ENCODE measurements at places on chromosomes 5 and 9.

DNA sequence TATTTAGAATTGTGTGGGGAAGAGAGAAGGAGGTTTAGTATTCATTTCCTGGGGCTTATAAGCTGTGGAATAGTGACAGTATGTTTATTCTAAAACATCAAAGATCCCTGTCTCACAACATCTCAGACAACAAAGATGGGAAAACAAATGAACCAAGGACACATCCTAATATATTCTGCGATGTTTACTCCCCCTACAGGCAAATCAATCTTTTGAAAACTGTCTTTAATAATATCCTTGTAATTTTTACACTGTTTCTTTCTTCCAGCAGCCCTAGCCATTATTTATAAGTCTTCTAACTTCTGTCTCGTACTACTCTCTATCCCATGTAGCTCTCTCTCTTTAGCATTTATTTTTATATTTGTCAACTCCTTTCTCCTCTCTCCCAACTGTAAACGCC, 33.5 kb upstream of the TMEM252 start:
- DNase-seq: peak; percentile 20

DNA sequence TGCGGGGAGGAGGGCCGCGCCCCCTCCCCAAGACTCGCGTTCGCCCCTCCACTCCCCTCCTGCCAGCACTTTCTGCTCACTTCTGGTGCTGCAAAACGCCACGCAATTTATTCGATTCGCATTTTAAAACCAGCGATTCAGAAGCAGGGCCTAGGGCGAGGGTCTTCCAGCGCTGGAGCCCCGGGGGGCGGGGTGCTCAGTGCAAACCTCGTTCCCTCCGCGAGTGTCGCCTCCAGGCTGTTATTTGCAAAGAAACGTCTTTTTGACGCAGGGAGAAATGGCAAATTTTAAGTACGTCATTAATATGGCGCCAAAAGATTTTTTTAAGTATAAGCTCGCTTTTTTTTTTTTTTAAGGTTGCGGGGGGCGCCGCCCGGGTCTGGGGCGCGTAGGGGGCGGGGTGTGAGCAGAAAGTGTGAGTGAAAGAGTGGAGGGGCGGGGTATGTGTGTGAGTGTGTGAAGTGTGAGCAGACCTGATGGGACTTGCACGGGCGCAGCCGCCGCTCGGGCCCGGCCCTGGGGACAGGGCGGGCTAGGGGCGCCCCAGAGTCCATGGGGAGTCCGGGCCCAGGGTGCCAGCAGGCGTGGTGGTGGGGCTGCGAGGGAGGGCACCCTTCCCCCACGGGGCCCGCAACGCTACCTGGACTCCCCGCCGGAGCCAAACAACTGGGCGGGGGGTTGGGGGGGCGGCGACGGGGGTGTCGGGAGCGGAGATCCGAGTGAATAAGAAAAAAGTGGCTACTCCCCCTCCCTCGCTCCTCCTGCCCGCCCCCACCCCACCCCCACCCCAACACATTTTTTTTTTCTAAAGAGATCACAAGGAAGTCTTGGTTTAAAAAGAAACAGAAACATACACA, at the start of gene JADE2:
JADE2 (plus strand) TSS at position 845 of the 857 bp plus-strand sequence. CDS start 10,188 bp downstream, outside the sequence.
- DNase-seq: peak; percentile 56

GRCh38 chr5:66958980-66959641, 237.5 kb downstream of the CD180 start:
- DNase-seq: peak; percentile 29

DNA sequence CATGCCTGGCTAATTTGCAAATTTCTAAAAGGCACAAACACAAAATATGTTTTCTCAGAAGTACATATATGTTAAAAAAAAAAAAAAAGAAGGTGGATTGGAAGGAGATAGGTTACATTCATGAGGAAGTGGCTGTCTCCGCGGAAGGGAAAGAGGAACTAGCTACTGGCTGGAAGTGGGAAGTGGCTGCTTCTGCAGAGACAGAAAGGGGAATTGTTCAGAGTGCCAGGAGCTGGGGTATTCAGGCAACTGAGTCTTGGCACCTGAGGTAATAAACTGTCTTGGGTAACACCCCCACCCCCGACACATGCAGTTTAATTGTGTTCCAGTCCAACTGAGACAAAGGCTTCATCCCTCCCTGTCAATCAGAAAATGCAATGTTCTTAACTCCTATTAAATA, 45.6 kb downstream of the S1PR3 start:
- no peak for DNase-seq

DNA sequence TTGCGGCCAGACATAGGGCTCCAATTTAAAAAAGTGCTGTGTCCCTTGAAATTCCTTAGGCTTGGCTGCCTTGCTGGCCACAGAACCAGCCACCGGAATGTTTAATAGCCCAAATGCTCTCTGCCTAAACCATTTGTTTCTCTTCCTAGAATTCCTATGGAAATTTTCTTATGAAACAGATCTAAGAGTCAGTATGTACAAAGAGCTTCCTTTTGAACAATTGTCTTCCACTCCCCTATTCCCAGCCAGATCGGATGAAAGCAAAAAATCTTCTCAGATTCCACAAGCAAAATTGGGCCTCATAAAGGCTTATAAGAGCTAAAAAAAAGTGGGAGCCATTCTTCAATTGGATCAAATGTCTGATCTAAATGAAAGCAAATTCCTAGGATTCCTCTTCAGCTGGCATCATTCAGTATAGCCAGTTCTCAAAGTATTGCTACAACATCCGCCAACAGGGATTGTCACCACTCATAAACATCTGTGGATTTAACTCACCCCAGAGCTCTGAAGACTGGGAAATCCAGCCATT, 104.3 kb downstream of the CEMIP2 start:
- DNase-seq: no peak

DNA sequence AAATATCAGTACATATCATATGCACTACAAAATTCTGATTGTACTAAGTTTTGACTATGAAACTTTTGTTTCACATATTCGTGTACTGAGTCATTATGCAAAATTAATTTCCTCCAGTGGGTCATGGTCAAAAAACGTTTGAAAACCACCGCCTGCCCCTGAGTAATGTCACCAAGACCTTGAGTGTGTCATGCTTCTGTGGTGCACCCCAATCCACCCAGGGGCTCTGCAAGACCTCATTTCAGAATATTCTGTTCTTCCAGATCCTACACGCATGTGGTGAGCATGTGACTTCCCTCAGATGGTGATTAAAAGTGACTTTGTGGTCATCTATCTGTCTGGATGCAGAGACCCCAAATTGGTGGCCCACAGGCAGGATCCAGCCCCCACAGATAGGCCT, 31.0 kb downstream of the ABLIM3 start:
- DNase-seq: no peak

GRCh38 chr9:123150708-123151503, 117.4 kb downstream of the GPR21 start:
- DNase-seq: no peak

DNA sequence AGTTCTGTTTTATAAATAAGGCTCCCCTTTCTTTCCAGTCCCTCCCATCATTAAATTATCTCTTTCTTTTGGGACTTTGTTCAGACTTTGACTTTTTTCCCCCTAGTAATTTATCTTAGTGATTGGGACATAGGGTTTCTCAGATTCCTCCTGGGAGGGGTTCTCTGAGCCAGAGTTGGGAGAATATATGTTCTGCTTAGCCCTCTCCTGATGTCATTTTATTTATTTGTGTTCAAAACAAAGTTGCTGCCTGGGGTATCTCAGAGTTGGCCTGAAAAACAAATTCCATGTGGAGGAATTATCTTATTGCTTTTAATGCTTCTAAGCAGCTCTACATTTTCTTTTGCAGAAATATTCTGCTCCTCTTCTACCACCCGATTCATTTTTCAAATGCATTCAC, 211.0 kb downstream of the PCSK5 start:
- no peak for DNase-seq

- peak; percentile 72 for DNase-seq
These were observed 27.8 kb upstream of the GRPEL2 start for GRCh38 chr5:149317281-149318048.

- peak; percentile 71 for DNase-seq
These were observed 1188.1 kb downstream of the DTWD2 start for GRCh38 chr5:117800261-117800660.

DNA sequence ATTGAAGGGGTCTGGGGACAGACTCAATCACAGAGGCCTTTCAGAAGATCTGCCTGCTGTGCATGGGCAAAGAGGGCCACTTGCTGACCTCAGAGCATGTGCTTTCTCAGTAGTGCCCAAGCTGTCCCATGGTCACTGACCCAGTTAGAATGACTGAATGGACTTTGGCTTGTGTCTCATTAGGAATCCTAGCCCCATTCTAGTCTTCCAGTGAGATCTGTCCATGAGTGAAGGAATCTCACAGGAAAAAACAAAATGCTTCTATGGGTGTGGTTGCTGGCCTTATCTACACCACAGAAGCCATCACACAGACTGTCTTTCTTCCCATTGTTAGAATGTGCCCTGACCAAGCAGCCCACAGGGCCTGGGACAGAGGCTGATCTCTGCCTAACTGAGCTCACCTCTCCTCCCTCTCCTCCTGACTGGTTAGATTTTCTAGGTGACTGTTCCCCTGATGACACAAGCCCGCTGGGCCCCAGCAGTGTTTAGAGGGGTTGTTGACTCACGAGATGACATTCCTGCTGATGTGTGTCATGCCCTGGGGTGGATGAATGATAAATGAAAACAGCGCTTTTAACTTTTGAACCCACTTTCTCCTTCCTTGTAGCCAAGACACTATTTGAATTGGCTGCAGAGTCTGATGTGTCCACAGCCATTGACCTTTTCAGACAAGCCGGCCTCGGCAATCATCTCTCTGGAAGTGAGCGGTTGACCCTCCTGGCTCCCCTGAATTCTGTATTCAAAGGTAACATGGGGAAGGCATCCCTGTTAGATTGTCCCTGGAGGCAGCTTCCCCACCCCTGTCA, 24.8 kb downstream of the TGFBI start:
- DNase-seq: no peak

DNA sequence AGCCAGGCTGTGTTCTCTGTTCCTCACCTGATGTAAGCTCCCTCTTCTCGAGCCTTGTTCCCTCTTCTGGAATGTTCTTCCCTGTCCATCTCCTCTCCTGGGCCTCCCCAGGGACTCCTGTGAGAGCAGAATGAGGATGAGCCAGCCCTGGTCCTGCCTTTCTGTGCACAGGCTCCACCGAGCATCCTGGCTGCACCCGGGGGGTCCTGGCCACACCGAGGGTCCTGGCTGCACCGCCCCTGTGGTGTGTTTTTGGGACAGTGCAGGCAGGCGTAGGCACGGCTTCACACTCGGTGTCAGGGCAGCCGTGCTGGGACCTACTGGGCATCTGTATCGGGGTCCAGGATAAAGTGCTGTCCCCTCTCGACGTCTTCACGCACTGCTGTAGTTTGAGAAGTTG, 17.8 kb downstream of the FBXW5 start:
- DNase-seq: no peak

DNA sequence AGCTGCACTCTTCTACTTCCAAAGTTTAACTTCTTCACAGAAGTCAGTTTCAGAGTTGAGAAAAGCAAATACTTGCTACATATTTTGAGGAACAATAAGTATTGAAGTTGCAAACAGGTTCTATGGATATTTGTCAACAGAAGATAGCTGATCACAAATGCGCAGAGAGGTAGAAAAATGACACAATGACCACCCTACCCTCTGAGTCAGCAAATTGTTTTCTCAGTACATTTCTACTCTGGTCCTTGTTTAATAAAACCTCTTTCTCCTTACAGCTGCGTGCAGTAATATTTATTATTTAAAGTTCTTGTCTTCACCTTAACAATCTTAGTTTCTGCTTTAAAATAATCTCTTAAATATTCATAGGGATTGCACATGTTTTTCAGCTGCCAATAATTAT, 855.1 kb upstream of the CTNND2 start:
- no peak for DNase-seq

- no peak for DNase-seq
These were observed 13.1 kb downstream of the PALM2AKAP2 start for GRCh38 chr9:109792951-109793546.

DNA sequence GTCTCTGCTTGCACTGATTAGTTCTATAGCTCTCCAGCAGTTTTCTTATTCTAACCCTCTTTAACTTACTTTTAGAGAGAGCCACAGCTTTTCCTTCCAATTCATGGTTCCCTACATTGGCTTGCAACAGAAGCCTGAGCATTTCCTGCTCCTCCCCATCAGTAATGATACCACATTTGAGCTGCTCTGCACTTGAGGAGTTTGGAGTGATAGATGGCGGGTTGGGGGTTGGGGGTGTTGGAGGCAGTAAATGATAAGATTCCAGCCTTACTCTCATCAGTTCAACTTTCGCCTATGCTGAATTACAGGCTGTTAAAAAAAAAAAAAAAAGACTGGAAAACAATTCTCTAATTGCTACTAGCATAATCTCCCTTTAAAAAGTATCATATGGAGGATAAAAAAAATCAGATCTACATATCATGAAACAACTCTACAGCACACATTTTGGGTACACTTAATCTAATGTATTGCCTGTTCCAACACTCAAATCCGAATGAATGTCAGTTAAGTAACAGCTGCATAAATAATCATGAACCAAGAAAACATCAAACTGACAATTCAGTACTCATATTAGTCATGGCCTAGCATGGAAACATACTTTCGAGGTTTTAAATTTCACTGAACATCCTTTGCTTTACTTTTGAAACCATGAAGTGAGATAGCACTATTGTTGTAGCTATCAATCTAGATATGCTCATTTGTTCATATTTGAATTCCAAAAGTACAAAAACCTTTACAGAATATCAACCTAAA, 224.7 kb downstream of the NFIB start:
- no peak for DNase-seq

DNA sequence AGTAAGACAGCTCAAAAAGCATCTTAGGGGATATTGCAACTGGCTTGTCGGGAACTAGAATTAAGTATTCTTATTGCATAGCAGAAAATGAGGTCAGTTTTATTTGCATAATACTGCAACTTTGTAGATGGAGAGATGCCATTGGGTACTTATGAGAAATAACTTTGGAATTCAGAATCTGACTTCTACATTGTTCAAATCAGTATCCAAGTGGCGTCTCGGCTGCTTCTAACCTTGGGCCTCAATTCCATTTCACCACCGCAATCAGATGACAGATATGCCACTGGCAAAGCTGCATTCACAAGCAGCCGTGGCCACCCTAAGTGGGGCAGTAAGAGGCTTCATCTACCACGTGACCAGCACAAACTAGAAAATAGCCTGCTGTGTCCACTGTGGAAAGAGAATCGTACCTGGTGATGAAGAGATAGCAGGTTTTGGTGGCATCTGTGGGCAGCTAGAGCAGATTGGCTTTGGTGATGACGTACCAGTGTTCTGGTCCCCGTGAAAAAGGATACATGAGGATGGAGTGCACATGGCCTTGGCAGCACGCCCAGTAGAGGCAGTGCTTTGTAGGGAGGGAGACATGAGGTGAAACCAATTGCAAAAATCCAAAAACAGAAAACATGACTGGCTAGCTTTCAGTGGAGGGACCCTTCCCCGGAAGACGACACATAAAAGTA, 116.6 kb downstream of the KLHL3 start:
- DNase-seq: peak; percentile 98

- DNase-seq: no peak
These were observed 1.0 kb downstream of the SMIM3 start for GRCh38 chr5:150779397-150780186.

- no peak for DNase-seq
These were observed 8.7 kb downstream of the HINT1 start for GRCh38 chr5:131156385-131156784.
